ENCODE measurements at places on chromosomes 1 and 21. TPM values are rescaled to one million over a fixed set of nuclear protein-coding genes. Genes with fewer than 3 reads are reported as not detected.

The RAP1A gene
- 21.4 TPM for total RNA-seq

The DISP3 gene
- total RNA-seq, result 0.30 TPM

The HFM1 gene
- total RNA-seq, result 2.4 TPM

The GSTM1 gene
- not detected for total RNA-seq

The DUSP12 gene
- total RNA-seq, result 24.6 TPM

The LAMB3 gene
- total RNA-seq, result 22.7 TPM

The TCHHL1 gene
- total RNA-seq, result 17.4 TPM

The NHLH1 gene
- 0.20 TPM for total RNA-seq

The CROCC gene
- total RNA-seq, result 21.8 TPM
